Pancreas (tissue), 10 donors: ENCODE measurements at places on chromosomes 1 and 21.
A peak's percentile ranks its signal among the peaks of the same experiment; 100 is the strongest.

DNA sequence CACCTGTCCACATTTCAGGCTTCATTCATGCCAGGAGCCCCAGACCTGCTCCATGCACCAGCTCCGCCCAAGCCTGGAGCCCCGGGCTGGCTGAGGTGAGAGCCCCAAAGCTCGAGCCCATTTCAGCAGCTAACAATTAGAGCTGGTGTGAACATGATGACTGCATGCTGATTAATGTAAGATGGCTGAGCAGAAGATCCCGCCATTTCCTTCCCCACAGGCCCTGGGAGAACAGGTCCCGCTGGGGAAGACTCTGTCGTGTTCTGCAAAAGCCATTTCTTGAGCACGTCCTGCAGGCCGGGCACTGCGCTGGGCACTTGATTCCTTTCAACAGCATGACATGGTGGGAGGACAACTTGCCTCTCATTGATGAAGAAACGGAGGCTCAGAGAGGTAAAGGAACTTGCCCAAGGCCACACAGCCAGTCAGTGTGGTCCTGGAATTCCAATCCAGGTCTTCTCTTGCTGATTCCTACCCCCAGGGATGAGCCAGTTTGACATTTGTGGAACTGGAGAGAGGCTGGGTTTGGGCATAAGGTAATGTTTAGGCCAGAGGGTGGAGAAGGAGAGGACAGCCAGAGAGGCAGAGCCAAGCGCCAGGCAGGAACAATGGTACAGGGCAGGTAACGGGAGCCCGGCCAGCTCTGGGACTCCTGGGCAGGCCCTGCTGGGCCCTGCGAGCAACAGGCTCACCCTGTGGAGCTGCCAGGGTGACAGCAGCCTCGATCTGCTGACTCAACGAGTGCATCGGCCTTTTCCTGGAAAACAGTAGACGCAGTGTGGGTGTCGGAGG, 28.1 kb upstream of the EPHA2 start:
- DNase-seq = no peak

DNA sequence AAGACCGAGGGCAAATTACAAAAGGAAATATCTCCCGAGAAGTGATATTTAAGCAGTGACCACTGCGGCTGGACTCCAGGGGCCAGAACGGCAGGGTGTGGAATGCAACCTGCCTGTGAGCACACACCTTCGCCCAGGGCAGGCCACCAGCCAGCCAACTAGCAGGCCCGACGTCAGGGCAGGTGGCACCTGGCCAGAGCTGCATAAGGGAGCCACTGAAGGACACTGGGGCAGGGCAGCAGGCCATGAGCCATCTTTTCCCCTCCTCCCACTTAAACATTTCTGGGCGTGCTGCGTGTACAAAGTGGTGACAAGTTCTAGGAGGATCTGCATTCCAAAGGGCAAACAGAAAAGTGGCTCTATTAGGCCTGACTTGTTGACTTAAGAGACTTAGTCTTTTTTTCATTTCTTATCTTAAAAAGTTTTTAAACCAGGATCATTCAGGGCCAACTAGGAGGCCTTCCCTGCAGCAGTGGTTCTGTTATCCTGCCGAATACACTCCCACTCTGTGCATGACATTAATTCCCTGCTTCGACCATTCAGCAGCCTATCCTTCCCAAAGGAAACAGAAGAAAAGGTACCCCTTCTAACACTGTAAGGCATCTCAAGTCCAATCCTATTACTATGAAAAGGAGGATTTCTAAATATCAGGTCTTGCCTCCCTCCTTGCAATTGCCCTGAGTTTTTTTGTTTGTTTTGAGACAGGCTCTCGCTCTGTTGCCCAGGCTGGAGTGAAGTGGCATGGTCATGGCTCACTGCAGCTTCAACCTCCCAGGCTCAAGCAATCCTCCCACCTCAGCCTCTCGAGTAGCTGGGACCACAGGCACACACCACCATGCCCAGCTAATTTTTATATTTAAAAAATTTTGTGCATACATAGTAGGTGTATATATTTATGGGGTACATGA, 96.3 kb downstream of the BCAR3 start:
- peak; percentile 97 for DNase-seq

- DNase-seq = no peak
These were observed 244.7 kb downstream of the SIPA1L2 start for GRCh38 chr1:232385221-232385620.

- no peak for DNase-seq
These were observed 195.2 kb downstream of the MRPL39 start for GRCh38 chr21:25412100-25412499.

DNA sequence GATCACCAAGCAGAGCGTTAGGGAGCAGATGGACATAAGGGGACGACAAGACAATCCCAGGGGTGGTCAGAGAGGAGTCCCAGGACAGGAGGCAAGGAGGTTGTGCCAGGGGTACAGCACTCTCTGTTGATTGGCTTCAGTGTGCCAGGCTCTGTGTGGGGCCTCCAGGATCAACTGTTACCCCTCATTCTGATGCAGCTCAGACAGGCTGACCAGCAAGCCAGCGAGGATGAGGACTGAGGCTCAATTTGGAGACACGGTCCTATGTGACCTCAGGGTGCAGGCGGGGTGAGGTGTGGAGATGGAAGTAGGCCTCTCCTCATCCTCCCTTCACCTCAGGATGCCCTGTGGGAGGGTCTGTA, 4.0 kb downstream of the HYI start:
- no peak for DNase-seq

DNA sequence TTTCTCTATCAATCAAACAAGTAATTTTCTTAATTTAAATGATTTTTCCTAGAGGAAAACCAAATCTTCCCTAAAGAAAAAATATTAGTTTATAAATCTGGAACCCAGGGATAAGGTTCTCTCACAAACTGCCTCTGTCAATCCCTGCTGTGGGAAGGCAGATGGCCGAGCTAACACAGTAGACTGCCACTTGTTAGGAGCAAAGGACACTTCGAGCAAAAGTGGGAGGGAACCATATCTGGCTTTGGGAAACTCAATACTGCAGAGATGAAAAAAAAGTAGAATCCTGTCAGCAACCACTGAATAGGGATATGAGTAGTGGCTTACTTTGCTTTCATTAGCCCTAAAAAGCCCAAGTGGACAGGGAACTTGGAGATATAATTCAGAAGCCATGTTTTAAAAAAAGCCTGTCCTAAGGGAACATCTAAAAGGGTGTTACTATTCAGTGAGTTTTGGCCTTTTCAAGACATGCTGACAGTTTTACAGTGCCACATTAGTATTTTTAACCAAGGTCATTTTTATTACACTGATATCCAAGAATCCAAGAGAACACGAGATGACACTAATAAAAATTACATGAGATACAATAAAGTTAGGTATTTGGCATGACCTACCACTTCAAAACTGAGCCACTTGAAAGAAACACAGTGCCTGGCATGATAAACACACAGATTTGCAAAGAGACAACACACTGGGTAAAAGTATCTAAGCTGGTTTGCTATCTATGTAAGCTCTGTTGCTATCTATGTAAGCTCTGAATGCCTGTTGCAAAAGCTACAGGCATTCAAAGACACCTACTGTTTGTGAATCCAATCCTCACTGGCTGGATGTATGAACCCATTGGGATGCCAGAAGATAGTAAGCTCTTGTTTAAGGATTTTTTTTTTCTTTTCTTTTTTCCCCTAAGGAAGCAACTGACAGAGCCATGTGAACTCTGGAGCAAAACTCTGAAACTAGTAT, 21.4 kb downstream of the TEX38 start:
- DNase-seq = no peak

DNA sequence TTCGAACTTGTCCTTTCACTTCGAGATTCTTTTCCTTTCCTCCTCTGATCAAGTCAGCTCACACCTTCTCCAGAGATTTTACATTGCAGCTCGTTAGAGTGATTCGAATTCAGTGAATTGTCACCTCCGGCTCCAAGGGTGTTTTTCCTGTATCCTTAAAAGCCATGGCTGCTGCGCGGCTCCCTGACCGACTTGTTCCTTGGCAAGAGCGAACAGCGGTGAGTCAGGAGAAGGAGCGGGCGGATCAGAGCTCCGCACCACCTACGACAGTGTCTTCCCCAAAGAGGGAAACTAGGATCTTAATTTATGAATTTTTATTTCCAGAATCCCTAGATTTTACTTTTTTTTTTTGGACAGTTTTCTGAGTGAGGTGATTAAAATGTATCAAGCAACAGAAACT, 204.4 kb upstream of the ADGRL2 start:
- DNase-seq = no peak
